ENCODE measurements at places on chromosomes 16 and 17.

DNA sequence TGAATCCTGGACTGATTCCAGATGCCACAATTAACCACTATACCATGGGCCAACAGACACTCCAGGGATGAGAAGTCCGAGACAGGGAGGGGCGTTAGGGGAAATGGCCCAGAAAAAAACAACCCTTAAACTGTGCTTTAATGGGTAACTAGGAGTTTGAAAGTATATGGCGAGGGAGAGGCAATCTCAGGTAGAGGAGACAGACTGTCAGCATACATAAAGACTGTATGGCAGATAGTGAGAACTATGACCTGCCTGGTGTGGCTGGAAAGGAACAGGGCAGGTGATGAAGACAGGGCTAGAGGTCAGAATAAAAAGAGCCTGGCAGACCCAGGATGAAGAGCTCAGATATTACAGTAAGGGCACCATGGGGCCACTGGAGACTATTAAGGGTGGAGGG is 8.1 kb downstream of the ZZEF1 start:
- no peak for DNase-seq

- DNase-seq = no peak
These were observed 13.5 kb downstream of the MARCHF10 start for GRCh38 chr17:62794666-62794971.

DNA sequence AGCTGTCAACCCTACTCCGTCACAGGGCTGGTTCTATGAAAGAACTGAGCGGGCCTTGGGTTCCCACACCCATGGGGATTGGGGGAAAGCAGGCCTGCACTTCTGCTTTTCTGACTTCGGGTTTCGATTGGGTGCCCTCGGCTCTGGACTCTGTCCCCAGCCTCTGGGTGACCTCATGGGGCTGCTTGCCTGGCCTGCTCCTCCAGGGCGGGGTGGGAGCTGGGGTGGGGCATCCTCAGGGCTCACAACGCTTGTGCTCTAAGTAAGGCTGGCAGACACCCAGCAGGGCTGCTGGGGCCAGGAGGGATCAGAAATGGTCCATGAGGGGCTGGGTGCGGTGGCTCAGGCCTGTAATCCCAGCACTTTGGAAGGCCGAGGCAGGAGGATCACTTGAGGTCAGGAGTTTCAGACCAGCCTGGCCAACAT is 19.2 kb downstream of the ARHGAP27 start:
- DNase-seq = no peak

DNA sequence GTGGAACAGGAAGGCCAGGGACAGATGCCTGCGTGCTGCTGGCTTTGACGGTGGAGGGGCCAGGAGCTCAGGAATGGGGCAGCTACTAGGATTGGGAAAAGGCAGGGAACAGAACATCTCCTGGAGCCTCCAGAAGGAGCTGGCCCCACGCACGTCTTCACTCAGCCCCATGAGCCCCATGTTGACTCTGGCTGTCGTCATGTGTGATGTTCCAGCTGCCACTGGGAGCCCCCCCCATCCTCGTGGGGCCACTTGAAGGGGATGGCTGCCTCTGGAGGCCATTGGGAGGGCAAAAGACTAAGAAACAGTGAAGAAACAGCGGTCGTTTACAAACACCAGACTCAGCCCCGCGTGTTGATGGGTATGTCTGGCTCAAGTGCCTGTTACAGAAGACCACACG is 18.5 kb upstream of the APRT start:
- DNase-seq = no peak

DNA sequence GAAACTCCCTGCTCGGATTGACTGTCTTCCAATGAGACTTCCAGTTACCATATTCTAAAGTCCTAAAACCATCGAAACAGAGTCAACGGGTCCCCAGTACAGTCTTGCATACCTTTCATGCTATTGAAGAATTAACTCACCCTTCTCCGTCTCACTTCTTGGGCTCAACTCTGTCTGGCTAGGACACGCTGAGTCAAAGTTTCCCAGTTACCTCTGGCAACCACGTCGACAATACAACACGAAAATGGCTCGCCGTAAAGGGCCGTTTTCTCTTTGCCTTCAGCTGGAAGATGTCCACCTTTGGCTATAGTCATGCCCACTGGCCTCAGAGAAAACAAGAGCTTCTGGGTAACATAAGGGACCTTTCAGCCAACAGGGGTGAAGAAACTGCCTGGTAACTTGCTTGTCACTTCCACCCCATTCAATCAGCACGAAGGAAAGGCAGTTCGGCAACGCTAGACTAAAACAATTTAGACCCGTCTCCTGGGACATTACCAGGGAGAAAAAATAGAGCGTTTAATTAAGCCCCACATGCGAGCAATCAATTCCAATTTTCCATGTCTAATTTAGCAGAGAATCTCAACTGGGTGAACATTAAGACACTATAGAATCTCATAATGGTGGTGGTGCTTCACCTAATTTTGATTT is 21.5 kb downstream of the KCNG4 start:
- no peak for DNase-seq

DNA sequence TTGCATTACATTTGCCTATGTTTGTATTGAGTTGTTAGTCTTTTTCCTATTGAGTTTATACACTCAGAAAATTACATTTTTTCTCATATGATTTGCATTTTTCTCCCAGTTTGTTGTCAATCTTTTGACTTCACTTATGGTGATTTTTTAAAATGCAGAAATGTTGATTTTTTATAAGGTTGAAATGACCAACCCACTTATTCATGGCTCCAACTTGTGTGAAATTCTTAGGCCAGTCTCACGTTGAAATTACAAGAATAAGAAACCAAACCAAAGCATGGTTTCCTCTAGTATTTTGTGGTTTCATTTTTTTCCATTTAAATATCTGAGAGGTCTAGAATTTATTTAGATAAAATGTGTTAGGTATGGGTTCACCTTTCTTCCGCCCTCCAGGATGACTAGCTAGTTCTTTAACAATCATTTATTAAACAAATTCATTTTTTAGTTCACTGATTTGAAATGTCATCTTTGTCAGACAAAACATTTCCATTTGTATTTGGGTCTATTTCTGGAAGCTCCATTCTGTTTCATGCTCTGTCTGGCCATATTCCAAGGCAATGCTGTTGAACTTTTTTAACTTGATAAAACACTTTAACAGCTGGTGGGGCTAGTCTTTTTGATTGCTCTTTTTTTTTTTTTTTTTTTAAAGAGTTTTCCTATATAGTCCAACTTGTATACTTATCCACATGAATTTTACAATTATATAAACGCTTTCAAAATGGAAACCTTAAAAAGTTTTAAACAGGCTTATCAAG is 40.0 kb downstream of the FAM20A start:
- DNase-seq = no peak

DNA sequence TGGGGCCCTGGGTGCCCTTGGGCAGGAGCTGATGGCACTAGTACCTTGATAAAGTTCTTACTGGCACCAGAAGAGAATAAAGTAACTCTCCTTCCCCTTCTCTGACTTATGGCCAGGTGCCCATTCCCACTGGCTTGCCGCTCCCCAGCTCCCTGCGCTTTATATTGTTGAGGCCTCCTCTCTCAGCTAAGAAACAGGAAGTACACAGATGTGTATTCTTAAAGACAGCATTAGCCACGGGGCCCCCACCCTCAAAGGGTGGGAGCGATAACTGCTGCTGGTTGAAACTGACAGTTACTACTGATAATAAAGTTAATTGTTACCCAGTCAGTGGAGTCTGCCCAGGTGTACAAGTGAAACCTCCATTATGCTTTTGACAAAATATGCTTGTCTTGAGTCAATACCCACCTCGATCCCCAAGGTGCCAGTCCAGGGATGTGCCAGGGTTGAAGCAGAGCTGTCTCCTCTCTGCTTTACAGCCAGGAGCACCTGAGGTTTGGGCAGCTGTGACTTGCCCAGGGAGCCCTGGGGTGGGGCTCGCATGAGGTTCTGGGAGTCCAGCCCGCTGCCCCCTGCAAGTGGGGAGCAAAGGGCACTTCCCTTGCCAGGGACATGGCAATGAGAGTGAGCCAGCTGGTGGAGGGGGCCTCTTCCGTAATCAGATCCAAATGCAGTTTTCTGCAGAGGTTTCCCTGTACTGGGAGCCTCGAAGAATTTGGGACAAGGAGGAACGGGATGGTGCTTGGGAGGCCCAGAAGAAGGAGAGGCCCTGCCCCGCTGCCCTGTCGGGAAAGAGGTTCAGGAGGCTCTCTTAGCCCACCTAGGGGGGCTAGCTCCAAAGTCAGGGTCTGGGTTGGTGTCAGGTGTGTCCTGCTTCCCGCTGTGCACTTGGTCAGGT is 5.4 kb upstream of the CLDN9 start:
- no peak for DNase-seq

GRCh38 chr17:44934745-44935105 is 12.8 kb downstream of the KIF18B start:
- no peak for DNase-seq

- no peak for DNase-seq
These were observed 11.0 kb downstream of the AMFR start for GRCh38 chr16:56414366-56414765.

GRCh38 chr17:72175787-72176515 is 55.1 kb downstream of the SOX9 start:
- no peak for DNase-seq

DNA sequence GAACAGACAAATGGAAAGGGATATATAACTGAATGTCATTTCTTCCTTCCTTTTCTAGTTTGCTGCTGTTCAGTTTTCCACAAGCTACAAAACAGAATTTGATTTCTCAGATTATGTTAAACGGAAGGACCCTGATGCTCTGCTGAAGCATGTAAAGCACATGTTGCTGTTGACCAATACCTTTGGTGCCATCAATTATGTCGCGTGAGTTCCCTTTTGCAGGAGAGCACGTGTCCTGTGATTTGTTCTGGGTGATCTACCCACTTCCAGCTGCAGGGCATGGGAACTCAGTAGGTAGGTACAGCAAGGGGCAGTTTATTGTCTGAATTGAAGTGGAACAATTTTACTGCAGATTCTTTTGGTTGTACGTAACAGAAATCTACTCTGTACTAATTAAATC is 8.8 kb downstream of the ITGAL start:
- no peak for DNase-seq

DNA sequence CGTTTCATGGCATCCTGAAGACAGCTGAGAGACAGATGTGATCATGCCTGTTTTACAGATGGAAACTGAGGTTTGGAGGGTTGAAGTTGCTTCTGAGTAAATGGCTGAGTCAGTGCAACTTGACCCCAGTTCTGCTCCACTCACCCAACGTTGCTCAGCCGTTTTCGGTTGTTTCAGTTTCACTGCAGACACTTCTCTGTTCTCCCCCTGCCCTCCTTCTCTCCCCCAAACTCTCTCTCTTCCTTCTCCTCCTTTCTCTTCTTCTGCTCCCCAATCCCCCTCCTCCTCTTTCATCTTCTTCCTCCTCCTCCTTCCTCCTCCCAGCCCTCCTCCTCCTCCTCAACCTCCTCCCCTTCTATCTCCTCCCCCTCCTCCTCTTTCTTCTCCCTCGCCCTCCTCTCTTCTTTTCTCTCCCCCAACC is 9.4 kb upstream of the CEP20 start:
- DNase-seq = no peak

DNA sequence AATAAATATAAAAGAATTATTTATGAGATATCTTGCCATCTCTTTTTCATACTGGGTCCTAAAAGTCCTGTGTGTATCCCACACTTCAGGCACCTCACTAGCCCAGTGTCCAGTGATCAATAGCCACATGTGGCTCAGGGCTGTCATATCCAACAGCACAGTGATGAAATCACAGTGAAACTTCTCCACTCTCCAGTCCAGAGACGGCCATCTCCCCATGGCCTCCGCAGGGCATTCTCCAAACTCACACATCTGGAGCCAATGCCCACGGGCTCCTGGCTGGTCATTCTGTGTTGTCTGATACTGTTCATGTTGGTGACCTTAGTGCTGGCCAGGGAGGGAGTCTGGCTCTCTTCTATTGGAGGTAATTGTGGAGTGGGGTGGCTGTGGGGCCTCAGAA is 125.2 kb upstream of the SDK2 start:
- DNase-seq = no peak

GRCh38 chr17:80531400-80531799 is 13.2 kb upstream of the RPTOR start:
- DNase-seq = no peak

- DNase-seq = no peak
These were observed 25.3 kb upstream of the ZNF469 start for GRCh38 chr16:88357317-88358022.

DNA sequence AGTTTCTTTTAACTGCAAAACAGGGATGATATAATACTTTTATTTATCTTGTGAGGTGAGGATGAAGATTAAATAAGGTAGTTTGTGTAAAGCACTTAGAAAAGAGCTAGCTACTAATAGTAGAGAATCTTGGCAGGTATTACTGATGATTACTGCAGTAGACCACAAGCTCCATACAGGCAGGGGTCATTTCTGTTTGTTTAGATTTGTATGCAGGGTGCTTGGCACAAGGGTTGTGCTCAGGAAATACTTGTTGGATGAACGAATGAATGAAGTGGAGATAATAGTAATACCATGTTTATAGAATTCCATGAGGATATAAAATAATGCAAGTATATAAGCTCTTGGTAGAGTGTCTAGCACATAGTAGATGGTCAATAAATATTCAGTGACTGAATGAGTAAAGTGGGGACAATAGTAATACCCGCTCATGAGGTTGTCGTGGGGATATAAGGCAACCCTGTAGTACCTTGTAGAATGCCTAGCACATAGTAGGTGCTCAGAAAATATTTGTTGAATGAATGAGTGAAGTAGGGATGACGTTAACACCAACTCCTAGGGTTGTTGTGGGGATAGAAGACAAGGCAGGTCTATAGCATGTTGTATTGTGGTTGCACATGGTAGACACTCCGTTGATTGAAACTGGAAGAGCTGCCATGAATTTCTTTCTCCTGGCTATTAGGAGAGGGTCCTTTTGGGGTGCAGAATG is 83.0 kb downstream of the ABCC1 start:
- DNase-seq = no peak

DNA sequence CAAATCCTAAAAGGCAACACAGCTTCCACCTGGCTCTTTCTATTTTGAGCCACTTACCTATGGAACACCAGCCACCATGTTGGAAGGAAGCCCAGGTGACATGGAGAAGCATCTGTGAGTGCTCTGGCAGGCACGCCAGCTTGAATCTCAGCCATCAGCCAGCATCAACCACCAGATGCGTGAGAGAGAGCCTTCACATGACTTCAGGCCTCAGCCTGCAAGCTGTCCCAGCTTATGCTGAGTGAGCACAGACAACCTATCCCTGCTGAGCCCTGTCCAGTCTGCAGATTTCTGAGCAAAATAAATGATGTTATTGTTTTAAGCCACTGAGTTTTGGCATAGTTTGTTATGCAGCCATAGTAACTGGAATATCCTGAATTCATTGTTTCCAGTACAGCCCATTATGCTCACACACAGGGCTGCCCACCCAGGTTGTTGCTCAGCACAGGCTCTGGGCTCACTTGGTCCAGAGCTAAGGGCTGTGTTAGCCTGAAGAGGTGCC is 35.1 kb downstream of the TMEM238L start:
- no peak for DNase-seq

GRCh38 chr16:85746460-85747215 is 4.3 kb downstream of the C16orf74 start:
- DNase-seq = no peak

Measured in NCI-H2081 treated with DMSO at 0.1 percent for 48 hours (cell line).